ENCODE measurements at places on chromosomes 5 and 9.

DNA sequence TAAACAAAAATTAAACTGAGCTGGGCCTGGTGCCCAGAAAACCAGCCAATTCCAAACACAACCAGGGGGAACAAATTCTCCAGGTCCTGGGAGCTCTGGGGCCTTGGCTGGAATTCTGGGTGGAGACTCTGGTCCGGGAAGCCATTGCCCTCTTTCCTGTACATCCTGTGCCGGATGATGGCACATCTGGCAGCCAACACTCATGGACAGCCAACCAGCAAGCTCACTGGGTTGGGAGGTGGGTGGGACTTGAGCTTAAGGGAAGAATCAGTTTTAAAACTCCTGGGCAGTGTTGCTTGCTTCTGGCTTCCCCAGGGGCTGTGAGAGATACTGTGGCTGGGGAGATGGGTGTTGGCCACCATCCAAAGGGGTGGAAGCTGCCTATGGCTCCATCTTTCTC is 56.1 kb downstream of the PCDH1 start:
- DNase-seq: no peak

DNA sequence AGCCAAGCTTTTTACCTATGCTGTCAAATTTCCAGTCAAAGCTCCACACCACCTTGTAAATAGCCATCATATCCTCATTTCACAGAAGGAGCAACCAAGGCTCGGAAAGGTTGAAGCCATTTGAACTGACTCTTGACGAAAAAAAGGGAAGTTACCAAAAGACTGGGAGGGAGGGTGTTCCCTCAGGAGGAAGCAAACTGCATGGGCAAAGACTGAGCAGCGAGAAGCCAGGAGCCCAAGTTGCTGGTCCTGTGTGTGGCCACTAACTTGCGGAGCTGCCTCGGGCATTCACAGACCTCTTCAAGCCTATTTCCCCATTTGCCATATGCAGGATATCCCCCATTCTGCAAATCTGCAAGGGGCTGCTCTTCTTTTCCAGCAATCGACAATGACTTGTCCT is 37.4 kb downstream of the TTLL11 start:
- no peak for DNase-seq

- no peak for DNase-seq
Observed at GRCh38 chr5:56517011-56517416, 283.9 kb upstream of the ANKRD55 start.

GRCh38 chr9:68552700-68553476 is 12.2 kb upstream of the TMEM252 start:
- DNase-seq: peak; percentile 78

DNA sequence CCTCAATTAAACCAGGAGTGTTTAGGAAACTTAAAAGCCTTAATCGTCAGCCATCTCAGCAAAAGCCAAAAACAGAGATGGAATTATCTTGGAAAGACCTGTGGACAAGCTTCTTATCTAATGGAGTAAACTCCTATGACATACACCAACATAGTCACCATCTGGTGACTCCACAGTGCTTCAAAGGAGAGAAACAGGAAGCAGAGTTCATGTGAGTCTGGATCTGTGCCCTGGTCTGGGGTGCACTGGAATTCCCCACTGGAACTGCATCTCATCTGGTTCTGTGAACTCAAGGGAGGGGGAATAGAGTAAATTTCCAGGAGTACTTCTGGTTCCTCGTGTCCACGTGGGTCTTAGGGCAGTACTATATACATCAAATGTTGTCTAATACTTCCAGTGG is 36.3 kb upstream of the KCNN2 start:
- DNase-seq: no peak

DNA sequence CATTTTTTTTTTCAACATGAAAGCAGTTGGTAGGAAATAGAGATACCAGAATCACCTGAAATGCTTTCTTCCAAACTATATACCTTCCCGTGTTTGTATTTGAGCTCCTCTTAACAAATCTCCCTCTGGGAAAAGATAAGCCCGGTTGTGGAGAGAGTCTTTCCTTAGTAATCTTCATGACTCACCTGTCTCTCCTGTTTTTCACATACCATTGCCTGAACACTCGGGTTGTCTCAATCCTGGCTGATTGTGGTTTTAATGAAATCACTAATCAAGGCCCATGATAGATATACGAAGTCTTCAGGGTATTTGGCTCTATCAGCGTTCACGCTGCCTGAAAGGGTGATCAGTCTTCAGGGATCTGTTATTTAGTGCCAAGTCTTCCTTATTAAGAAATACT is 136.7 kb downstream of the MAN2A1 start:
- DNase-seq: peak; percentile 91

DNA sequence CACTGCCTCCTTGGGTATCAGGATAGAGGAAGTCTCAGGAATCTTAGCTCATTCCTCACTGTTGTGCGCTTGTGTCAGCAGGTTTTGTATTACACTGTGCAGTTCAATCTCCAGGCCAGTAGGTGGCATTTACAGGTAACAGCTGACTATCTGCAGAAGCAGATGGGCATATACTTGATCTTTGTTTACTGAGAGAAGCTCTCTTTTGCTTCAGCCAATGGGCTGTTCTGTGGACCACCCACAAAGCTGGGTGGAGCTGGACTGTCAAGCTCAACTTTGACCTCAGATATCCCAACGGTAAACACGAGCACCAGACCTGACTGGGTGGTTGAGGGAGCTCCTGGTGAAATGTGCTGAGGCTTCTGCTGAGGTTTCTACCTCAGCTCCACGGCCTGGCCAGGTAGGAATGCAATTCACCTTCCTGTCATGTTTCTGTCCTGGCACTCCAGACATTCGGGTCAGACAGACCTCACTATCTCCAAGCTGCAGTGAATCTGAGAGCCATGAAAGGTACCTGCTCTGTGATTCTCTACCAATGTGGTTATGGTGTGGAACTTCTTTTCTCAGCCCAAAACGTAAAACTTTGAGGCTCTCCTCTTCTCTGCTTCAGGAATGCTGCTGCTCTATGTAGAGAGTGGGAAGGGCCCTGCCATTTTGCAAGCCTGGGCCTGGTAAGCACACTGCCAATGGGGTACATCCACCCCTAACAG is 167.9 kb upstream of the ACTBL2 start:
- peak; percentile 64 for DNase-seq

GRCh38 chr5:22892441-22892840 is 39.3 kb upstream of the CDH12 start:
- DNase-seq: no peak

DNA sequence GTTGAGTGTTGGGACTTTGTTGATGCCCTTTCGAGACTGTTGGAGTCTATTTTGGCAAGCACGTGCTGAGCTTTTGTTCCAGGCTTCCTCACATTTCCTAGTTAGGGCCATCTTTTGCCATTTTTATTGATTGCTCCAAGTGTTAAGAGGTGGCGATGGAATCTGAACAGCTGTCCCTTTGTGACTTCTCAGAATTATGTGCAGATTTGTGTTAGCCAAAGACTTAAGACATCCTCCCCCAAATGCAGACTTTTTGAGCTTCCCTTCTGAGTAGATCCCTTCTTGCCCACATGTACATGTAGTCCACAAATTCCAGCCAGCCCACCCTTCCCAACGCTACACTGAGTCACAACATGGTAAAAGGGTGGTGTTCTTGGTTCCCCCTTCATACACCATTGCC is 59.2 kb downstream of the SPIN1 start:
- no peak for DNase-seq

GRCh38 chr9:6024035-6024554 is 8.7 kb upstream of the RANBP6 start:
- DNase-seq: peak; percentile 37

Data from PC-3 (cell line).